ENCODE measurements at places on chromosomes 5 and 9. TPM values are rescaled to one million over a fixed set of nuclear protein-coding genes. Genes with fewer than 3 reads are reported as not detected.
A peak's percentile ranks its signal among the peaks of the same experiment; 100 is the strongest.

The PCDHB14 gene
- total RNA-seq, result not detected

The SLC36A3 gene
- total RNA-seq, result not detected

The C5orf52 gene
- total RNA-seq, result not detected

The SPATA31E1 gene
- total RNA-seq, result not detected

The FOXD4L5 gene
- not detected for total RNA-seq

The SMIM33 gene
- 0.50 TPM for total RNA-seq

The OR1N2 gene
- not detected for total RNA-seq

DNA sequence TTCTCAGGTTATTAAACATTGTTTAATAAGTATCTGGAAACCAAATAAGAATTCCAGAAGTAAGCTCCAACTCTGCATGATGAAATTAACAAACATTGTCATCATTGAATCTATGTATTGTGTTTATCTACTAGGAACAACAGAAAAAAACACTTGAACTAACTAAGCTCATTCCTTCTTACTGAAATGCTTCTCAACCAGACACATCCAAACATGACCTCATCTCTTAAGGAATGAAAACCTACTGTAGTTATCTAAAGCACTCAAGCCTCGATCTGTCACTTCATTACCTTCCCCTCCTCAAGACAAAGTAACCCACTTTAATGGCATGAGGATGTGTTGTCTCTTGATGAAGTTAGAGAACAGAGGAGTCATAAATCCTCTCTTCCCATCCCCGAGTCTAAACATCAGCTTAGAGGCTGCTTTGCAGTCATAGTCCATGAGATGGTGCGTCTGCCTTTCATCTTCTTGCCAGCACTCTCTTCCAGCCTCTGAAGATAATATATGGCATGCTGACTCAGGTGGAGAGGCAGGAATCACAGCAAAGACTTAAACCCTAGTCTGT is 86.5 kb downstream of the CEMIP2 start:
- H3K4me3 ChIP-seq, result no peak overlapping the region
- H3K4me1 ChIP-seq, result peaks cover 40% of the 10 kb centered on the region
- H3K27ac ChIP-seq, result no peak overlapping the region
- no peaks in the 10 kb centered on the region for H3K27me3 ChIP-seq
- no peak for DNase-seq
- peaks cover 15% of the 10 kb centered on the region for H3K36me3 ChIP-seq

DNA sequence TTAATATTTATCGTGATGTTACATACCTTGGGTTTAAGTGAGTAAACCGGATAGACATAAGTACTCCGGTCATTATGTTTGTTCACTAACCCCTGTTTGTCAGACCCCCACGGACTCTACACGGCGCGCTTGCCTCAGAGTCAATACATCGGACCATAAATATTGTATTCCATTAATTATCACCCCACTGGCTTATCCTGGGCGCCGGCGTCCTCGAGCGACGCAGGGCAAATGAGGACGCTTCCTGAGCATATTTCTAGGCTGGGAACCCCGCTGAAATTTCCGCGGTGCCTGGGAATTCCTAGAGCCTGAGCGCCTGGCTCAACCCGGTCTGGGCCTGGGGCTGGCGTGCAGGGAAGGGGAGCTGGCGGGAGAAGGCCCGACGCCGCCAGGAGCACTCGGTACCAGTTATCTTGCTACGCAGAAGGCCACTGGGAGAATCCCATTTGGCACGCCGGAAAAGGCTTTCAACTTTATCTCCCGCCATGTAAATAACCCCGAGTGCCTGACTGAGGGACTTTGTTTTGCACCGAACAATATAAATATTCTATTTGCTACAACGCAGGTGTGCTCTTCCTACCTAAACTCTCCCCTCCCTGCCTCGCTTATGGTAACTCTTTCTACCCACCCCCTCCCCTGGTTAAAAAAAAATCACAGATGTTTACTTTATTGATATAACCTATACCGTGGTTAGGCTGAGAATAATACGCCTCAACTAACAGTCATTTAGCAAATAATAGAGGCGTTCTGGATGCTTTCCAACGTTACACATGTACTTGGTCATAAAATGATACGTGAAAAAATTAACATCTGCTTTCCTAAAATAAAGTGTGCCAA is 19.4 kb downstream of the NR2F1 start:
- H3K27ac ChIP-seq, result no peak overlapping the region
- H3K4me1 ChIP-seq, result peaks cover 8% of the 10 kb centered on the region
- peaks cover 53% of the 10 kb centered on the region for H3K27me3 ChIP-seq
- no peak overlapping the region for H3K4me3 ChIP-seq
- DNase-seq, result no peak

DNA sequence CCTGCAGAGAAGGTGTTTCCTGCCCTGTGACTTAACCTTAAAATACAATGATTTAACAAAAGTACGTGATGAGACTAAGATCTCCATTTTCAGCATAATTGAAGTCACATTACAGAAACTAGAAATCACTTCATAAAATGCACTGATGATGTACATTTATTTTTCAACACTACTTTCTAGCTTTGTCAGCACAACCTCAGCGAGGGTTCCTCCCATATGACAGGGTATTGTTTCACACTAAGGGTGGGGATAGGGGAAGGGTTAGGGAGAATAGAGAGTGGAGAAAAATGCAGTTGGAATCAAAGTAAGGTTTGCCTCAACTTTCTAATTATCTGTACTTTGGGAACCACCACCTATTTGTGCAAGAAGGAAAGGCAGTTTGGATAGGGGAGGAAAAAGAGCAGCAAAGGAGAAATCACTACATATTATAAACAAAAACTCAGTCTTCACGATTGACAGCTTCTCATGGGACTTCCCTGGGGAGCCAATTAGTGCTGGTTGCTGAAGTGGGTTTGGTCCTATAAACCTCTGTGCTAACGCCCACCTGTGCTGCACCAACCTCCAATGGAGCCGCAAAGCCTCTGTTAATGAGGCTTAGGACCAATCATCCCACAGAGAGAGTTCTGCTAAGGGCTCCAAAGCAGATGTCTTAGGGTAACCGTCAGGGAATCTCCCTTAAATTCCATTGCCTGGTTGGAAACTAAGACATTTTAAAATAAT is 369.2 kb upstream of the PDE4D start:
- DNase-seq, result no peak
- no peaks in the 10 kb centered on the region for H3K27me3 ChIP-seq
- H3K4me1 ChIP-seq, result no peaks in the 10 kb centered on the region
- no peaks in the 10 kb centered on the region for H3K36me3 ChIP-seq

GRCh38 chr5:75611311-75612225 is at the start of gene ANKDD1B:
Gene ANKDD1B, plus strand, starts transcription at chr5:75611453. Its CDS starts 182 bp downstream, at chr5:75611635.
- no peak within 1 kb of the TSS for H3K27ac ChIP-seq
- peaks cover 11% of the 10 kb centered on the region for H3K27me3 ChIP-seq
- no peak within 1 kb of the TSS for H3K4me3 ChIP-seq

- peaks cover 85% of the 10 kb centered on the region for H3K4me1 ChIP-seq
- H3K4me3 ChIP-seq, result peak overlapping the region; percentile 51
- peaks cover 33% of the 10 kb centered on the region for H3K36me3 ChIP-seq
- H3K27ac ChIP-seq, result peak overlapping the region; percentile 81
- DNase-seq, result peak; percentile 18
Measured at GRCh38 chr5:132465059-132465707, 25.4 kb downstream of the IRF1 start.

GRCh38 chr9:33024126-33024965 is 727 bp upstream of the DNAJA1 start:
- H3K4me1 ChIP-seq, result peaks cover 53% of the 10 kb centered on the region
- no peaks in the 10 kb centered on the region for H3K27me3 ChIP-seq
- peaks cover 62% of the 10 kb centered on the region for H3K36me3 ChIP-seq
- peak; percentile 46 for DNase-seq
- H3K4me3 ChIP-seq, result peak overlapping the region; percentile 98
- H3K27ac ChIP-seq, result peak overlapping the region; percentile 94

- H3K36me3 ChIP-seq, result peaks cover 46% of the 10 kb centered on the region
- DNase-seq, result no peak
- H3K27ac ChIP-seq, result no peak overlapping the region
Measured at GRCh38 chr9:5708414-5708813, 79.5 kb downstream of the RIC1 start.

- H3K36me3 ChIP-seq, result no peaks in the 10 kb centered on the region
- H3K4me3 ChIP-seq, result no peak overlapping the region
- H3K27ac ChIP-seq, result no peak overlapping the region
- DNase-seq, result no peak
- peaks cover 17% of the 10 kb centered on the region for H3K27me3 ChIP-seq
- H3K4me1 ChIP-seq, result peaks cover 2% of the 10 kb centered on the region
Measured at GRCh38 chr9:3951161-3951665, 348.7 kb downstream of the GLIS3 start.

GRCh38 chr5:170542691-170543293 is 39.0 kb downstream of the KCNIP1 start:
- no peak overlapping the region for H3K4me3 ChIP-seq
- H3K4me1 ChIP-seq, result no peaks in the 10 kb centered on the region
- peaks cover 14% of the 10 kb centered on the region for H3K27me3 ChIP-seq

DNA sequence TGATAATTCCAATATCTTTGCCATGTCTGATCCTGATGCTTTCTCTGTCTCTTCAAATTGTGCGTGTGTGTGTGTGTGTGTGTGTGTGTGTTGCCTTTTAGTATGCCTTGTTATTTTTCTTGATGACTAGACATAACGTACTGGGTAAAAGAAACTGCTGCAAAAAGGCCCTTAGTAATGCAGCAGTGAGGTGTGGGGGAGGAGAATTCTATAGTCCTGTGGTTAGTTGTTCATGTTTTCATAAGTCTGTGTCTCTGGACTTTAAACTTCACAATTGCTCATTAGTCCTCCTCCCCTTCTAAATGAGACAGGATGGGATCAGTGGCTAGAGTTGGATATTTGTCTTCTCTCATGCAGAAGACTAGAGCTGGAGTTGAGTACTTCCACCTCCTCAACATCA is 346.2 kb upstream of the IRX1 start:
- no peak for DNase-seq
- H3K27me3 ChIP-seq, result peaks cover 2% of the 10 kb centered on the region
- no peaks in the 10 kb centered on the region for H3K36me3 ChIP-seq
- H3K27ac ChIP-seq, result no peak overlapping the region

GRCh38 chr5:13478831-13479465 is 465.5 kb downstream of the DNAH5 start:
- H3K36me3 ChIP-seq, result no peaks in the 10 kb centered on the region
- no peaks in the 10 kb centered on the region for H3K27me3 ChIP-seq
- H3K27ac ChIP-seq, result no peak overlapping the region

DNA sequence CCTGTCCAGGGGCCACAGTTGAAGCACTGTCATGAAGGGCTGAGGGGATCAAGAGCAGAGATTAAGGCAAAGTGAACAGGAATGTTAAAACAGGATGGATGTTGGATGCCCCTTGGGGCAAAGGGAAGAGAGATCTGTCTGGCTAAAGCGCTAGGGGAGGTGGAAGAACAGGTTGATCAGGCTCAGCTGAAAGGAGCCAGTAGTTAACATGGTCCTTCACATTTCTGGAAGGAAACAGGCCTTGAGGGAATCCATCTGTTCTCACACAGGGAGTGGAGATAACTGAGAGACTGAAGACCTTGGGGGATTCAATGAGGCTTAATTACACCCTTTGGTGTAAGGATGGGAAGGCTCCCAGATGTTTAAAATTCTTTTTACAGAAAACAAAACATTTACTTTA is 5.8 kb downstream of the HAPLN1 start:
- no peaks in the 10 kb centered on the region for H3K4me1 ChIP-seq
- H3K27me3 ChIP-seq, result peaks cover 29% of the 10 kb centered on the region
- H3K4me3 ChIP-seq, result no peak overlapping the region
- H3K36me3 ChIP-seq, result no peaks in the 10 kb centered on the region
- no peak overlapping the region for H3K27ac ChIP-seq

GRCh38 chr9:15086156-15086763 is 176.0 kb upstream of the FREM1 start:
- H3K27me3 ChIP-seq, result no peaks in the 10 kb centered on the region
- no peak for DNase-seq
- no peaks in the 10 kb centered on the region for H3K36me3 ChIP-seq
- no peaks in the 10 kb centered on the region for H3K4me1 ChIP-seq
- no peak overlapping the region for H3K27ac ChIP-seq

Data from activated CD4-positive, alpha-beta T cell treated with anti-CD3 and anti-CD28 coated beads for 36 hours (primary cell).